ENCODE measurements at places on chromosomes 7 and 10.

DNA sequence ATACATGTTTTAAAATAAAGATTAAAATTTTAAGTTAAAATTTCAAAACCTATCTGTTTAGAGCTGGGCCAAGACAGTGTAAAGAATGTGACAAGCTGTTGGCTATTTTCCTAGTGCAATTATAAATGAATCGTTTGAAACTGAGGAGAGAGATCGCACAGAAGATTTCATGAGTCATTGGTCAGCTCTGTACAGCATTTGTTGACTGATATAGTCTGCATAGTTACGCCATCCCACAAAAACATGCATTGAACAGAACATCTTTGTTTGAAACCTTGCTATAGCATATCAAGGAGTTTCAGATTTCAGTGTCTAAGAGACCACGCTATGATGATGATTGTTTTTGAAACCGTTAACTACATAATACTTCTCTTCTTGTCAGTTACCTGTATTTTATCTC, 1.3 kb upstream of the C10orf67 start:
- peak; percentile 77 for DNase-seq

GRCh38 chr10:103111918-103112877, 80.9 kb downstream of the NT5C2 start:
- DNase-seq, result no peak

GRCh38 chr10:69914398-69915214, 112.9 kb downstream of the COL13A1 start:
- DNase-seq, result peak; percentile 58

DNA sequence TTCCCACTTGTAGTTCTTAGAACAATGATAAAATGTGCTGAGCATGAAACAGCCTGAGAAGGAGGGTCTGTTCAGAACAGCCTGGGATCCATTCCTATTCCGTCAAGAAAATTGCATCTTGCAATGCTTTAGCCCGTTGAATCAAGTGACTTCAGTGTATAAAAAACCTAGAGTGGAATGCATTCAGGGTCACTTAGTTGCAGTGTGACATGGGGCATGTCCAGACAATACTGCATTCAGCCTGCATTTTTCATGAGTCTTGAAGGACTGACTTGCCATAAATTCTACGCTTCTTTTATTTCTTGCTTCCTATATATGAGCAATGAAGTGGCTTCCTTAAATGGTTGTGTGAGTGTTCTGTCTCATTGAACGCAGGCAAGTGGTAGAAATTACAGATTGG, 758.3 kb upstream of the COBL start:
- no peak for DNase-seq

GRCh38 chr10:9222917-9223316, 1168.4 kb downstream of the GATA3 start:
- DNase-seq, result peak; percentile 62

GRCh38 chr7:134878746-134879357, 99.4 kb downstream of the CALD1 start:
- no peak for DNase-seq

DNA sequence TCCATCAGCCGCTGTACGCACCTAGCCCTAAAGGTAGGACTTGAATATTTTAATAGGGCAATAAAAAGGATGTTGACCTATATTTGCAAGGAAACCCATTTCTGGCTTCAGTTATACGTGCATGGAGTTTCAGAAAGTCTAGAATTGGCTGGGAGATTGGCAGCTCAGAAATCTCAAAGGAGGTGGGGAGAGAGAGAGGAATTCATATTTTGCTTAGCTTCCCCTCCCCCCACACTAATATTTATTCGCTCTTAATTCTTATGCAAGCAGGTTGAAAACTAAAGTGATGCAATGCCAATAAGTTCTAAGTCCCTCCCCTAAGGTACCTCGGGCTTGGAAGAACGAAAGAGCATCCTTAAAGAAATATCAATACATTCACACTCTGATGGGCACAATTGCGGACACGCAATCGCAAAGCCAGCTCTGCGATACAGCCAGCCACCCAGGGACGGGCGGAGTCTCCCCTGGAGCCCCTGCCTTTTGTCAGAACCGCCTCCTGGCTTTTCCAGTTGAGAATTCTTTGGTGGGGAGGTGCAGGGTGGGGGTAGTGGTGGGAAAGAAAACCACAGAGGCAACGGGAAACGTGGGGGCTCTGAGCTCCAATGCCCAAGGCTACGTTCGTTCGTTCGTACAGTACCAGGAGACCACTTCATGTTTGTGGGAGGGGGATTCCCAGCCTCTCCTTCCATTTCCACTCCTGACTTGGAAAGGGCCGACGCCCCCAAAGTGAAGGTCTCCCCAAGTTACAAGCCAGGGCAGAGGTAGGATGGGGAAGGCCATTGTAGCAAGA, 1.3 kb downstream of the SHH start:
- DNase-seq, result no peak

DNA sequence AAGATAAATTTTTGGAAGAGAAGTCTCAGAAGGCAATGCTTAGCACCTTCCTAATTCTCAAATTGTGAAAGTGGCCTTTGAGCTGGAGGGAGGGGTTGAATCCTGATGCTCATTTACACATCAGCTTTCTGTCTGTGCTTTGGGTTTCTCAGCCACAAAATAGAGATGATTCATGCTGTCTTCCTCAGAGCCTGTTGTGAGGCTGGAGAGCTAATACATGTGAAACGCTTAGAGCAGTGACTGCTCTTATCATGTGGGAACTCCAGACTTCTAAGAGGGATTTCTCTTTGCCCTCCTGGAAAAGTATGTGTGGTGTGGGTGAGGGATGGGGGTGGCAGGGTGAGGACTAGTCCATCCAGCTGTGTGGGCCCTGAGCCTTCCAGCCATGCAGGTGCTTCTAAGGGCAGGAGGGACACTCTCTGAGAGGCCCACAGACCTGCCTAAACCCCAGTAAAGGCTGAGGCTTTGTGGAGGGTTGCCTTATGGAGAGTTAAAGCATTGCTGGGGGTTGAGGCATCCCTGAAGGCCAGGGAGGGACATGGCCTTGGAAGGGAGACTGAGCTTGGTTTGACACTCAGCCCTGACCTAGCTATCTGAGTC, 4.8 kb upstream of the EVX1 start:
- DNase-seq, result peak; percentile 21

DNA sequence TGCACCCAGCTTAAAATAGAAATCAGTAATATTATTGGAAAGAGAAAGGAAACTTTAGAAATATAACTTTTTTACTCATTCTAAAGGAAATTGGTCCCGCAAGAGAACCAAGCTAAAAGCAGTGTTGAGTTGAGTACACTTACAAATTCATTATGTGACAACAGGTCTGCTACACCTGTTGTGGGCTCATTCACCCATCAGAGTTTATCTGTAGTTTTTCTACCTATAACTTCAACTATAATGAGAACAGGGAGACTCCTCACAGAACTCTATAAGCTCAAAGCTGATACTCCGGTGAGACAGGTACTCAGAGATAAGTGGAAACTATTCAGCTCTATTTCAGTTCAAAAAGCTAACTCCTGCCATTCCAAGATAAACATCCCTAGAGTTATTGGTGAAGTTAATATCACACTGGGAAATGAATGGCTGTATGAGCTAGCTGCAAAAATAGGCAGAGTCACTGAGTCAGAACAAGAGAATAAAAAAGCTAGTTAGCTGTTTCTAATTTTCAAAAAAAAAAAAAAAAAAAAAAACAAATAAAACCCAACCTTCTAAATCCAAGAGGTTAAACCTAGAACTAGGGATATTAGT, 121.3 kb downstream of the PPP1R3A start:
- DNase-seq, result peak; percentile 51

GRCh38 chr10:114526126-114526503, 121.8 kb upstream of the AFAP1L2 start:
- peak; percentile 42 for DNase-seq

- DNase-seq, result peak; percentile 3
Measured at GRCh38 chr7:52764492-52765169, 270.8 kb upstream of the POM121L12 start.

- DNase-seq, result peak; percentile 84
Measured at GRCh38 chr7:108002726-108003598, at the start of gene LAMB1. TSS of gene LAMB1 (minus strand) at chr7:108003161. CDS start at chr7:108002885, 276 bp downstream.

DNA sequence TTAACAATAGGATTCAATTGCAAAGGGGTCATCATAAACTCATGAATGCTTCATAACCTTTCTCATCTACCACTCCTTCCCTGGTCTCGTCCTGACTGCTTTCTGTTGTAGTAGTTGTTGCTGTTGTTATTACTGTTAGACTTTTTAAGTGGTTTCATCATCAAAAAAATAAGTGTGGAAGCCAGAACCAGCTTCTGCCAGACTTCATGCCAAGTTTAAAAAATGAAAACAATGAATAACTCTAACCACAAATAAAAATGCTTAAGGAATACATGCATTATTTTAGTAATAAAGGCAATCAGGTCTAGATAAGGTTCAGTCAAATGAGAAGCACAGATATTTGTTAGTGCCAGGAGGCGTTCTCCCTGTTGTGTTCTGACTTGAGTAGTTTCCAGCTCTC, 85.4 kb downstream of the PCLO start:
- no peak for DNase-seq

- no peak for DNase-seq
Measured at GRCh38 chr10:20847512-20847911, 49.6 kb downstream of the NEBL start.

DNA sequence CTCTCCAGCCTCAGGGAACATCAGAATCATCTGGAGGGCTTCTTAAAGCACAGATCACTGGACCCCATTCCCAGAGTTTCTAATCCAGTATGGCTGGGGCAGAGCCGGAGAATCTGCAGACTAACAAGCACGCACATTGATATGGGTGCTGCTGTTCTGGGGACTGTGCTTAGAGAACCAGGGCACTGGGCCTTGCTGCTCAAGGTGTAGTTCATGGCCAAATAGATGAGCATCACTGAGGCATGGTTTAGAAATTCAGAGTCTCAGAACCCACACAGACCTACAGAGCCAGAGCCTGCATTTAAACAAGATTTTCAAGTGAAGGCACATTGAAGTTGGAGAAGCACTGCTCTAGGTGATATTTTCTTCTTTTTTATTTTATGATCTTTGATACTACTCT, 376.8 kb upstream of the PHF14 start:
- DNase-seq, result no peak

DNA sequence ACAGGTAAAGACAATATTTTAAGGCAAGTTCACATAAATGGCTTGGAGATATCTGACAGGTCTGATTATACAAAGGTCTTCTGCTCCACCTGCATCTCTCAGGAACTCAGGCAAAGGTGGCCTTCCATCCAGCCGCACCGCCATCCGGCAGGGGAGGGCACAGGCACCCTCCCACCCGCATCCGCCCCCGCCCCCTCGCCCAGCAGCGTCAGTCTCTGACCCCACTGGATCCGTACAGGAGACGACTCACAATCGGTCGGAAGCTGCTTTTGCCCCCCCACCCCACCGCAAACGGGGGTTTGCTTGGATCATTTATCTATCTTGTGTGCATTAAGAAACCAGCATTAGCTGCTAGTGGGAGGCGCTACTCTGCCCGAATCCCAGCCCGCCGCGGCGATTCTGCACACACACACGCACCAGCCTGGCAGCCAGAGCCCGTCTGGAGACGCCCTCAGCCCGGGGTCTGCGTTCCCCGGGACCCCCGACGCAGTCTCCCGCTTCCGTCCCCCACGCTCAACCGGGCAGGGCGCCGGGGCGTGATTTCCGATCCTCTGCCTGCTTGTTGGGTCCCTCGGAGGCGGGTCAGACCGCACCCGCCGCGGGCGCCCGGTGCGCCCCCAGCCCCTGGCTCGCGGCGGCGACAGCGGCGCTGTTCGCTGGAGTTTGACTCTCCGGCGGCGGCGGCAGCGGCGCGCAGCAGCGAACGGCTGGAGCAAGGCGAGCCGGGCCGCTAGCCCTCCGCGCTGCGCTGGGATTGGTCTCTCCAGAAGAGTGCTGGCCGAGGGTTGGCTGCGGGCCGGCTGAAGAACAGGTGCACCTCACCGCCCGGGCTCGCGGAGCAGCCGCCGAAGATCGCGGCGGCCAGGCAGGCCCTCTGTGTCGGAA, 820 bp upstream of the NRG3 start:
- DNase-seq, result peak; percentile 64

DNA sequence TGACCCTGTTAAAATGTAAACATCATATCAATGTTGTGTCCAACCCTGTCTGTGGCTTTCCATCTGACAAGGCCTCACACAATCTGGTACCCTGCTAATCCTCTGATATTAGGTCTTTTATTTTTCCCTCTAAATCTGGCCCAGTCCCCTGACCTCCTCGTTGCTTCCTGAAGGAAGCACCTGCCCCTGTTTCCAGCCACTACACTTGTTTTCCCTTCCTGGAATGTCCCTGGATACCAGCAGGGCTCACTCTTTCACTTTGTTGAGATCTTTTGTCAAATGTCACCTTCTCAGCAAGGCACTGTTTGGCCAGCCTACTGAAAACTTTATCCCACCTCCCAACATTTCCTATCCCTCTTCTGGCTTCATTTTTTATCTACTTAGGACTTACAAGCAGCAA, 2.1 kb downstream of the SAMD9L start:
- DNase-seq, result no peak

DNA sequence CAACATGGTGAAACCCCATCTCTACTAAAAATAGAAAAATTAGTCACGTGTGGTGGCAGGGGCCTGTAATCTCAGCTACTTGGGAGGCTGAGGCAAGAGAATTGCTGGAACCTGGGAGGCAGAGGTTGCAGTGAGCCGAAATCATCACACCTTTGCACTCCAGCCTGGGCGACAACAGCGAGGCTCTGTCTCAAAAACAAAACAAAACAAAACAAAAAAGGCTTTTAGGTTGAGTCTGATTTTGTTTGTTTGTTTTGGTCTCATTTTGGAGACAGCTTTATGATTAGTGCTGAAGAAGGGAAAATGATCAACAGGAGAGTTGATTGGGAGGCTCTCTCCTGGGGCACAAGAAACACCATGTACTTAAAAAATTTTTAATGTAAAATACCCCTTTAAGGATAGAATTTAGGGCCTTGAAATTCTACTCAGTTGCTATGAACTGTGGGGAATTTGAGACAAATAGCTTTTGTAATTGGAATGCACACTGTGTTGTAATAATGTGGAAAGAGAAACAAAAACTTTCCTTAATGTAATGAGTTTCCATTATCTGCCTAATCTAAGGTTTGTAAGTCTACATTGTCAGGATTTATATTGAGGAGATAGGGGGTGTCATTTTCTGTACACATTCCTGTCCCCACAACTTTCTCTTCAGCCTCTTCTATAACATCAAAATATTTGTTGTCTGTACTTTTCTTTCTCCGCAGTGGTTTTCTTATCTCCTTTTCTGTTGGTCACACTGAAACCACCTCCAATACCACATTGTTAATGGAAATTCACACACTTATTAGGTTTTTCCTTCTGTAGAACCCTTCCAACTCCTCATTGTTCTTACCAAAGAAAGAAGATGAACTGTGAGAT, 41.3 kb downstream of the ARID5B start:
- peak; percentile 43 for DNase-seq

DNA sequence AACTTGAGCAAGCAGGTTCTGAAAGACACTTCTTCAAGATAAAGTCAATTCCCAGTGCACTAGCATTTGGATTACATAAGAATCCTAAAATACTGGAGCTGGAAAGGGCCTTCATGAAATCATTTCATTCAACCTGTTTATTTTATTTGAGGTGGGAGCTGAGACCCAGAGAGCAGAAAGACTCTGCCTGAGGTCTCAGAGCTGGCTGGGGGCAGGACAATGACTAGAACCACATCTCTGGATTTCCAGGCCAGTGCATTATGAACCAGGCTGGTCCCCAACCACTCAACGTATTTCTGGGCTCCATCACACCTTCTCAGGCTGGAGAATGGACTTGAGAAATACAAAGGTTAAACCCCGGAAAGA, 8.4 kb downstream of the ANXA11 start:
- DNase-seq, result no peak

- peak; percentile 79 for DNase-seq
Measured at GRCh38 chr10:62244785-62245467, 23.7 kb downstream of the RTKN2 start.

GRCh38 chr10:102540023-102540422, 36.3 kb downstream of the SUFU start:
- DNase-seq, result peak; percentile 33

Measured in fibroblast of skin of back (primary cell).